WTC11 (cell line): ENCODE measurements at places on chromosomes 7 and 10.

DNA sequence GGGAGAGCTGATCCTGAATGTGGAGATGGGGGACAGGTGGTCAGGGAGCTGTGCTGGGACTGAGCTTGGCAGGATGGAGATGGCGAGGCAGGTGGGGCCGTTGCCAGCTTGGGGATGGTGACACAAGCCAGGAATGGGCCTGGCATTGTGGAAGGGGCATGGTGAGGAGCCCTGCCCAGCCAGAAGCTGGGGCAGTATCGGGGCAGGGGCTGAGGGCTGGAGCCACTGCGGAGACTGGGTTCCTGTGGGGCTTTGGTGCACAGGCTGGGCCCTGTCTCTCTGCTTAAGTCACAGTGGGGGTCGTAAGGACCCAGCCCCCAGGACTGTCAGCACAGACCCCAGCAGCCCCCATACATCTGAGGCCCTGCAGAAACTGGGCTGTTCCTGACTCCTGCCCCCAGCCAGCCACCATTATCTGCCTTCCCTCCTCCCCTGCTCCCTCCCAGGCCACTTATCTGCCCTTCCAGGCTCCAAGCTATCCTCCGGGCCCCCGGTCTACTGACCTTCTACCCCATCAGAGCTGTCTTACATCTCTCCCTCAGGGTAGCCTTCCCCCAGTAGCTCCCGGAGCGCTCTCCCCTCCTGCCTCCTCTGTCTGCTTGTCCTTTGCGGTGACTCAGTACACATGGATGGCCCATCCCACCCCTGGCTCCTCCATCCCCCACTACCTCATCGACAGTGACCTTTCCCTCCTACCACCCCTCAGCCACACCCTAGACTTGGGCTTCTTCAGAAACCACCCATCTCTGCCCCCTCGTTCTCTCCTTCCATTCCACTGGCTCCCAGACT is 44.2 kb downstream of the PPIF start:
- peak; percentile 4 for DNase-seq

GRCh38 chr10:118873738-118874105 is 119.0 kb upstream of the CACUL1 start:
- no peak for DNase-seq

GRCh38 chr10:123742751-123743440 is 76.7 kb downstream of the GPR26 start:
- DNase-seq = no peak

DNA sequence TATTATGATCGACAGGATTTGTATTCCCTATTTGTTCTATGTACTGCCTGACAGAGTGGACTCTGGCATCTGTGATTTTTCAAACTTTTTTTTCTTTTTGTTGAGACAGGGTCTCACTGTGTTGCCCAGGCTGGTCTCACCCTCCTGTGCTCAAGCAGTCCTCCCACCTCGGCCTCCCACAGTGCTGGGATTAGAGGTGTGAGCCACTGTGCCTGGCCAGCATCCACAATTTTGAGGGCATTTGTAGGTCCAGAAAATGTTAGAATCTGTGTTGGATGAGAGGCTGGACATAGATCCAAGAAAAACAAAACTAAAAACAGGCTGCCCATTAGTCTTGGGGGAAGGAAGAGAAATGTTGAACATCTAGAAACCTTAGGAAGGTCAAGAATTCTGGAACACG is 34.3 kb downstream of the SGPL1 start:
- DNase-seq = no peak

DNA sequence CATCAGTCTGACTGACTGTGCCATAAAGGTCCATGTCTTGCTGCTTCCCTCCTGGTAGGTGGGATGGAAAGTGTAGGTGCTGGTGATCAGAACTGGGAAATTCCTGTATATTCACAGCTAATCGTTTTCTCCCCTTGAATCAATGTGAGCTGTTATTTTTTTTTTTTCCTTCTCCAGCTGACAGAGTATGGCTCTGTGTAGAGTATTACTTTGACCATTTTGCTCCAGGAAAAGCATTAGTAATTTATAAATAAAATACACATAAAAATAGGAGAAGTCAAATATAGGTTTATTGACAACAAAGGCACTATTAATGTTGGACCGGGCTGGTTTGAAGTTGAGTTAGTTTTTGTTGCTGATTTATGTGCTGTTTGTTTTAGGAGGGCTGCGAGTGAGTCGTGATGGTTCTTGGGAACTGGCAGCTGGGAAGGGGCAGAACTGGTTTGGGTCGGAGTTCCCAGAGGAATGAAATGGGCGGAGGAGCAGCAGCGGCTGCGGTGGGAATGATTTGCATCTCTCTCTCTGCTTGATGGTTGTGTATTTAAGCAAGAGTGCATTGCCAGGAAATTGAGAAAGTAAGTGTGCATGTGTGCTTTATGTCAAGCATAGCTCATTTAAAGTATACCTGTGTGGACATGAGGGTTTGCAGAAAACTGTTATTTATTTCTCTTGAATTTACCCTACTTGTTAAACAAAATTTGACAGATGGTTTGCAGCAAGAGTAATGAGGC is 80.9 kb downstream of the LRMDA start:
- DNase-seq = peak; percentile 44

GRCh38 chr7:100854146-100854895 is 1.8 kb downstream of the SLC12A9 start:
- DNase-seq = no peak

GRCh38 chr7:98338441-98338840 is 57.0 kb downstream of the BRI3 start:
- no peak for DNase-seq

DNA sequence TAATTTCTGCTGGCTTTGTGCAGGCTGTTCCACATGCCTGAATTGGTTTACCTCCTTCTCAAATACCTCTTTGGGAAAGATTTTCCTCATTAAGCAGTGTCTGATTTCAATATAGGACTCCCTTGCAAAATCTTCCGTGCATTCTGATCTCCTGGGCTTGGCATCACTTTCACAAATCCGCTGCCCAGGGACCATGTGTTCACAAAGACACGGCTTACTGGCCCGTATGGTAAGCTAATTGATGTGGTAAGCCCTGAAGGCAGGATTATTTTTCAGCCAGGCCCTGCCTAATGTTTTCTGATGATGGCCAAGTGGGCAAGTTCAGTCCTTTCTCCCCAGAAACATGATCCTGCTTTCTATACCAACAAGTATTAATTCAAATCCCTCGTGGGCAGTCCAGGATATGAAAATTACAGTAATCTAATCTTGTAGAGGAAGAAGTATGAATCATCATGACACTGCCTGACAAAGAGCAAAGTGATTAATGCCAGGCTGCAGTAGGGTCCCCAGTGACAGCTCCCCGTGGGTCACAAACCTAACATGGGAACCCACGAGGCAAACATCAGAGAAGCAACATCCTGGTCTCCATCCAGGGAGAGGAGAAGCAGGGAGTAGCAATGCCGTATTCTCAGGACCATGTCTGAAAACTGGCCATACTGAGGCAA is 11.6 kb upstream of the SVIL start:
- no peak for DNase-seq

GRCh38 chr10:105656856-105657255 is 1015.8 kb downstream of the SORCS3 start:
- DNase-seq = no peak

DNA sequence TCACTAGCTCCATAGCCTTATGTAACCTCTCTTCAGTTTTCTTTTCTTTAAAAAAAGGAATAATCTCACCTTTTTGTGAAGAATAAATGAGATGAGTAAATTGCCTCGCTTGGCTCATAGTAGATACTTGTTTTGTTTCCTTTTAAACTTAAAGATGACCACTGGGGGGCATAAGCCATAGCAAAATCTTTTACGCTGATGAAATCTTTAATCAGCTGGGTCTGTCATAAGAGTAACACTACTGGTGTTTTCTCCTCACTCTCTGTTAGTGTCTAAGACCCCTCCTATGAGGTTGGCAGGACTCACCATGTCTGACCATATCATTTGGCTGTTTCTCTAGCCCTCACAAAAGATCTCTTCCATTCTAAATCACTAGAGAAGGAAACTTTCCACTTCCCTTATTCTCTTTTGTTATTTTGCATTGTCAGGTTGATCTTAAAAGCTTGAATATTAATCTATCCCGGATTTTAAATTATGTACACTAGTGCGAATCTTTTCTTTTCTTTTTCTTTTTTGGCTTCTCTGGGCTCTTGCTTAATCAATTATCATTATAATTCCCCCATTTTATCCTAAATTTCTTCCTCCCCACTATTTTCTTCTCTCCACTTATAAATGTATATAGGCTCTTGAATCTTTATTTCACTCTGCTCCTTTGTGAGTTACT is 12.5 kb downstream of the STAG3 start:
- no peak for DNase-seq

DNA sequence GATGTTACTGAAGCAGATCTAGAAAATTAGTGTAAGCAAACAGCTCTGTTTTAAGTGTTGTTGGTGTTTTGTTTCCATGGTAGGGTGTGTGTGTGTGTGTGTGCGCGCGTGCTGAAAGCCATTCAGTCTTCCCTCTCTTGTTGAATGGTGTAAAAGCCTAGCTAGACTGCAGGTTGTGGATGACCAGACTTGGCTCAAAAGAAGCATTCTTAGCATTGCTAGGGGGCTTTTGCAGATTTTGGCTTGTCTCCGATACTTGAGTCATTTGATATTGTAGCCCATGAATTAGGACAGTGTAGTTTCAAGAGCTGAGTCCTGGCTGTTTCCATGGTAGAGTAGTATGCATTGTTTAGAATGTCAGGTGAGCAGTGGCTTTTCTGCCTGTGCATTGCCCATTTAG is 99.1 kb downstream of the SND1 start:
- DNase-seq = no peak

- no peak for DNase-seq
These were observed 235.2 kb downstream of the TCERG1L start for GRCh38 chr10:131076356-131076755.

- peak; percentile 58 for DNase-seq
These were observed 8.7 kb upstream of the EN2 start for GRCh38 chr7:155449008-155449868.

GRCh38 chr10:48274636-48275035 is at the start of gene FRMPD2:
Gene FRMPD2 (minus strand): TSS chr10:48274696. CDS start chr10:48274567, 129 bp downstream.
- no peak for DNase-seq

- no peak for DNase-seq
These were observed 33.8 kb downstream of the WIPI2 start for GRCh38 chr7:5223646-5224340.

DNA sequence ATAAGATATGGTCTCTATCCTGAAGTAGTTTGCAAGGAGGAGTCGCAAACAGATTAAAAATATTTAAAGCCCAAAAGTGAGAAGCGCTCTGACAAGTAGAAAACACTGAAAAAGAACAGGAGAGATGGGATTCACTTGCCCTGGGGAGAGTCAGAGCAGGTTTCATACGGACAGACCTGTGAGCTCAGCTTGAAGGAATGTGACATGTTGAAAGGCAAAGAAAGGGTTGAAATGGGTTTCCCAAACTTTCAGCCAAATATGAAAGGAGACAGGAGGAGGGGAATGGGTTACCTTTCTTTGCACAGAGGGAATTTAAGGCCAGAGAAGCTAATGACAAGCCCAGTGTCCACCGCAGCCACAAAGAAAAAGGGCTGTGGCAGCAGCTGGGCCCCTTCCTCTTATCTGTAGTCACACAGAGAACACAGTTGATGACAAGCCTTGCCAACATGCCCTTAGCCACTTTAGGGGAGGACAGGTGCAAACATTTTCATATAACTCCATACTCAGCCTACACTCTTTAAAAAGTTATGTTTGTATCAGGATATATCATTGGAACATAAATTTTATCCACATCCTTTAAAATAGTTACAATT is 14.9 kb downstream of the HOXA1 start:
- no peak for DNase-seq

- no peak for DNase-seq
These were observed 17.4 kb downstream of the DLG5 start for GRCh38 chr10:77909021-77909748.

- DNase-seq = peak; percentile 40
These were observed 72.9 kb downstream of the PLXNA4 start for GRCh38 chr7:132503415-132503814.

DNA sequence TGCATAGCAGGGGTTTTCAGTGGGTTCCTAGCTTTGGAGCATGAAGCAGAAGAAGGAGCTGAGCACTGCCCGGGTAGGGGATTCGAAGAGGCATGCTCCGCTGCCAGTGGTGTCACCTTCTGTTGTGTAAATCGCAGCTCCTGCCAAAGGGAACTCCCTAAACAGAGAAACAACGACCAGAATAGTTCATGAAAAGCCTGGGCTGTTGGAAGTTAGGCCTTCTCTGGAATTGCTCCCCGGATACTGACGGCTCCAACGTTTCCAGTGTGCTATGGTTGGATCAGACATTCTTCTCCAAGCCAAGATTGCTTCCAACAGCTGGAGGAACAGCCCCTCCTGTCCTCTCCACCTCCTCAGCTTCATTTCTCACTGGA is 546.0 kb upstream of the FZD8 start:
- DNase-seq = peak; percentile 48

- DNase-seq = no peak
These were observed 524.4 kb downstream of the SDK1 start for GRCh38 chr7:3825491-3825890.

DNA sequence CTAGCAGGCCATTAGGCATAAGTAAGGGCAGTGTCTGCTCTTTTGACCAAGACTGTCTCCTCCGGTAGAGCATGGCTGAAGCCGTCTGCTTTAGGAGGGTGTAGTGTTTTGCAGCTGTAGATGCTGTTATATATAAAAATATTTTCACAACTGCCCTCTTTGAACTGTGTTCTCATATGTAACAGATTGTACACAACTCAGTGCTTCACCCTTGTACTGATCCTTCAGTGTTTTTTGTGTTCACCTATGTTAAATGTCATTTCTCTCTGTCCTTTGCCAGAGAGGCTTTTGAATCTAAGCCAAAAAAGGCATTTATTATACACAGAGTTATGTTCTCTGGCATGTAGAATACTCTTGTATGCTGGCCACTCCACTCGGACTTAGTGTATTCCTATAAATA is 135.5 kb downstream of the BICC1 start:
- DNase-seq = no peak

GRCh38 chr7:129845972-129846327 is 106.8 kb downstream of the UBE2H start:
- DNase-seq = no peak

- no peak for DNase-seq
These were observed 70.3 kb upstream of the KMT2E start for GRCh38 chr7:104943502-104944343.

DNA sequence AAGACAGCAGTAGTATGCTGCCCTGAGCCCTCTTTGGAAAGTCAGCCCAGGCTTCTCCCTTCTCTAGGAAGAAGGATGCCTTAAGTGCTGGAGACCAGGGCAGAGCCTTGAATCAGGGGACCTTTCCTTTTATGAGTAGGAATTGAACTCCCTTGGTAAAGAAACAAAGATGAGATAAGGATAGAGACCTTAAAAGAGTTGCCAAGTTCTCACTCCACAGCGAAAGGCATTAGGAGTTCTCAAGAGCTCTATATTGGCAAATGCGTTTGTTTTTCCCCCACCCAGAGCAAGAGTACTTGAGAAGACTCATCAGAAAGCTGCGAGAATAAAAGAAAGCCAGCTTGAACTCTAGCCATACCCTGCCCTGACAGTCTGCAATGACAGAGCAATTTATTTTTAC is 72.9 kb upstream of the OGDHL start:
- DNase-seq = no peak

DNA sequence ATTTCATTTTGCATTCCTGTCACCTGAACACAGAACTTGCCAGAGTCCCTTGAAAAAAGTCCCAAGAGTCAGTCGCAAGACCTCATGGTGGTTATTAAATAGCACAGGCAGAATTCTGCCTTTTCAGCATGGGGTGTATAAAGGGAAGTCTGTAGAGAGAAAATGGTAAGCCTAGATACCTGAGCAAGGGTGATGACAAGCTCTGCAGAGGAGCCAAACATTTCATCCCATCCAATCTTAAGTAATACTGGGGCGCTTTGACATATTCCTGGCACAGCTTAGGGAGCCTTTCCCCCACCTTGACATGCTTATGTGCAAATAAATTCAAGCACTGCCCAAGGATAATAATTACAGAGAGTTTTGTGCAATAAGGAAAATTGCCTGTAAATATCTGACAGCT is 213.0 kb downstream of the INHBA start:
- DNase-seq = no peak

GRCh38 chr10:71970869-71971268 is 6.7 kb downstream of the CHST3 start:
- no peak for DNase-seq
